Lower leg skin (tissue), 4 donors: ENCODE measurements at places on chromosomes 12 and 14. TPM values are rescaled to one million over a fixed set of nuclear protein-coding genes. Genes with fewer than 3 reads are reported as not detected.

- DNase-seq, result peak; percentile 65
These were observed 17.6 kb upstream of the RNASE3 start for GRCh38 chr14:20873370-20874177.

KCNA1 gene
- total RNA-seq, result not detected

PSMB5 gene
- total RNA-seq, result 70.6 TPM

PIP4P1 gene
- total RNA-seq, result 34.6 TPM

SYNDIG1L gene
- 0.13 TPM for total RNA-seq

DNA sequence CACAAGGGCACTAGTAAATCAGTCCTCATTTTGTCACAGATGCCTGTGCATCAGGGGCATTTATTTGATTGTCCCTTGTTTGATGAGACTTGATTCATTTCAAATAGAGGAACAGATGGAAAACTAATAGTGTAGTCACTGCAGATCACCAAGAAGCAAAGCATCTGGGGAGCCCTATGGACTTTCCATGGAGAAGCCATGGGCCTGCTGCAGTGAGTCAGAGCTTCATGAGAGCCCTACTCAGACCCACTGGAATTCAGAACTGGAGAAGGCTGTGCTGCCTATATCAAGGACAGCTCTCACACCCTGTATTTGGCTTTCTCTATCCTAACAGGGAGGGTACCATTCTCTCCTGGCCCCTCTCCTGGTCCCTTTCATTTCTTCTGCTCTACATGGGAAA, 126.2 kb downstream of the GRIP1 start:
- no peak for DNase-seq

- no peak for DNase-seq
These were observed 1.1 kb downstream of the IKZF4 start for GRCh38 chr12:56021889-56022497.

DNA sequence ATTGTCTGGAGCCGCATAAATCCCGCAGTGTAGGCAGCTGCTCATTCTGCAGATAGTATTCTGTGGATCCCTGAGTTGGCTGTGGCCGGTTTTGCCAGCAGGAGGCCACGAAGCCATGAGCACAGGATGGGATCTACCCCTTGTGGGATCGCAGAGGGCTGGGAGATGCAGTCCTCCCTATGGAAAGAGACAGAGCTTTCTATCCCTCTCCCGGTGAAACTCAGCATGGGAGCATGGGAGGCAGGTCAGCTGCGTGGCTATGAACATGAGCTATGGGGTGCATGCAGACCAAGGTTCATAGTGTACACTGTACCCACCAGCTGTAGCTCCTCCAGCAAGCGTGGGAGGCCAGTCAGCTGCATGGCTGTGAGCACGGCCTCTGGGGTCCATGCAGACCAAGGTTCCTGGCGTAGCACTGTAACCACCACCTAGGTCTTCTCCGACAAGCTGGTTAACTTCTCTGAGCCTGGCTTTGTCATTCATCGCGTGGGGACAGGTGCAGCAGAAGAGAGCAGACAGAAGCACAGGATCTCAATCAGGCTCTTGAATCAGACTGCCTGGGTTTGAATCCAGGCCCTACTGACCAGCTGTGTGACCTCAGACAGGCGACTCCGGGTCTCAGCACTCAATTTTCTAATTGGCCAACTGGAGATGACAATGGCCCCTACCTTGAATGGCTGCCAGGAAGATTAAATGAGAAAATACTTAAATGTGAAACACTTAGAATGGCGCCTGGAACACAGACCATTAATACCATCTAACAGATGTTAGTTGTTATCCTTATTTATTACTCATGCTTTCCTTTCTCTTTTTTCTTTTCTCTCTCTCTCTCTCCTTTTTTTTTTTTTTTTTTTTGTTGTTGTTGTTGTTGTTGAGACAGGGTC, 6.0 kb downstream of the BDKRB1 start:
- DNase-seq, result peak; percentile 80

DNA sequence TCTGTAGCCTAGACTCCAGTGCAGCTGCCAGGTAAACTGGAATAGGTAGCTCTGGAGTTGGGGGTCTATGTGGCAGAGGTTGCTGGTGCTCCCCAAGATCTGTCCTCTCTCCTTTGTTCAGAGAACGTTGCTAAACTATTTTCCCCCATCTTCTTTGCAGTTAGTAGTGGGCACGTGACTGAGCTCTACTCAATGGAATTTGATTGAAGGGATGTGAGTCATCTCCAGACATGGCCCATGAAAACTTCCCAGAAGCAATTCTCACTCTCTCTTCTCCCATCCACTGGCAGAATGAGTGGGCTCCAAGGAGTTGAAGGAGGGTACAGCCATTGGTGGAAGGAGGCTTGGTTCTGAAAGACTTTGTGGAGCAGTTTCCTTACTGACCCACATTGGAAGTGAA, 44.0 kb downstream of the PAH start:
- DNase-seq, result no peak

DNA sequence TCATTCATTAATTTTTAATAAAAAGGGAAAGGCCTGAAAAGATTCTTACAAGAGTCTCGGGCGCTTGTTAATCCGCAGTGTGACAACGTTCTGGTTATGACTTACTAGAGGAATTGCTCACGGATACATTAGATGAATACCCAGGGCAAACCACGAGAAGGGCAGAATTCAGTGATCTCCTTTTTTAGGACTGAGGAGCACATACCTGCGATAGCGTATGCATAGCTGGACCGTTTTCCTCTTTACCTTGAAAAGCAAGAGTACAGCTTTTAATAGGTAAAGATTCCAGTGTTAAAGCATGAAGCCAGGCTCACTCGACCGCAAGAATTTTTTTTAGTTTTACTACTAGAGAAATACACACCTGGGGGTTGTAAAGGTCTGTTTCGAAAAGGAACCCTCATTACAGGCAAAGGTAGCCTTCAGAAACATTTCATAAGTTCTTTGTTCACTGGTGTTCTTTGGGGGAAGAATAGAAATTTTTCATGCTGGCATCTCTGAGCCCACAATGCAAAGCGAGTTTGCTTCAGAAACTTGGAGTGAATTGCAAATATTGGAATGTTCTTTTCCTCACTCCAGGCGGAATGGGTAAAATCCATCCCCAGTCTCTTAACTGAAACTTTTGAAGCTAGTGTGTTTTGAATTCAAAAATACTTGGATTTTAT, 953 bp downstream of the MAPK1IP1L start:
- DNase-seq, result no peak

- no peak for DNase-seq
These were observed 202.7 kb upstream of the PRICKLE1 start for GRCh38 chr12:42792265-42792664.

SYT10 gene
- total RNA-seq, result 0.08 TPM

POU6F1 gene
- 8.1 TPM for total RNA-seq

- DNase-seq, result no peak
These were observed 11.3 kb downstream of the MAPK1IP1L start for GRCh38 chr14:55062517-55063351.

VAMP1 gene
- total RNA-seq, result 3.2 TPM

- DNase-seq, result no peak
These were observed 48.8 kb downstream of the CIT start for GRCh38 chr12:119828300-119828699.

POTEM gene
- not detected for total RNA-seq

PLBD1 gene
- 39.3 TPM for total RNA-seq

DNA sequence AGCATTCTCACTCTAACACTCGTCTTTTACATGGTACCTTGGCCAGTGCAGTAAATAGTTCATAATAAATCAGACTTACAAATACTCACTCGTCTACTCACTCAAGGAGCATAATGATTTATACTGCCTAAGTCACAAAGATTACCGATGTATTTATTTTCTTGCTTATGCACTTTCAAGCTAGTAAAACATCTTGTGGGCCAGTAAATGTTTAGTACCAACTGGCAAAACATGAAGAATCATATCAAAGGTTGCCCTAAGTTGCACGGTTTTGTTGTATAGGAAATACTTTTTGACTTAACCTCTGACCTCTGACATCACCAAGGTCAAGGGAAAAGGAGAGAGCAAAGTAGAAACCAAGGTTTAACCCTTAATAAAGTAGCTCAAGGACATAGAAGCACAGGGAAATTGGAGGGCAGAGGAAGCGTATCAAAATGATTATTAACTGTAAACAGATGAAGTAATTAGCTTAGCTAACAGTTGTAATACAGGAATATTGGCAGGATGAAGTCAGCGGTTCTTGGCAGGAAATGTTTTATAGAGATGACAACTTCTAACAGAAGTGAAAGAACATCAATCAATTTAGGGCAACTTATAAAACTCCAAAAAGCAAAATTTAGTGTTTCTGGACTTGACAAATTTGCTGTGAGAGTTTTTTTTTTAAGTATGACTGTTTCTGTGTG, 131.9 kb downstream of the HMGA2 start:
- no peak for DNase-seq

MIP gene
- total RNA-seq, result not detected

CDKN3 gene
- total RNA-seq, result 1.3 TPM

DNA sequence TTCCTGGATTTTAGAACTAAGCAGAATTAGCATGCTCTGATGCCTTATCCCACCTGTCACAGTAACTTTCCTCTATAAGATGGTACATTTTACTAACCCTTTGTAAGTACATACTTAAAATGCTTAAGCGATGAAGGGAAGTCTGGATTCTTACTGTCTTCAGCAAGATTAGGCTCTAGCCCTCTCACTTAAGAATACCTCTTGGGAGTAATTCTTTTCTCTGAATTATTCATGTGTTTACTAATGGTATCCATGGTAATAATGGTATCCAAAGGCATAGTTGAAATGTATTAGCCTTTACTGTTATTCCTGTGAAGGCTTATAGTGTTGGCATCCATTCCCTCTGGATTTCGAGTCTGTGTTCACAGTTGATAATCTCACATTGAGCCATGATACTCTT, 176.9 kb downstream of the MON2 start:
- DNase-seq, result no peak

GRCh38 chr12:117126335-117126734, 27.1 kb upstream of the TESC start:
- no peak for DNase-seq
